Progenitor cell of endocrine pancreas (in vitro differentiated cells): ENCODE measurements at places on chromosomes 5 and 9.

DNA sequence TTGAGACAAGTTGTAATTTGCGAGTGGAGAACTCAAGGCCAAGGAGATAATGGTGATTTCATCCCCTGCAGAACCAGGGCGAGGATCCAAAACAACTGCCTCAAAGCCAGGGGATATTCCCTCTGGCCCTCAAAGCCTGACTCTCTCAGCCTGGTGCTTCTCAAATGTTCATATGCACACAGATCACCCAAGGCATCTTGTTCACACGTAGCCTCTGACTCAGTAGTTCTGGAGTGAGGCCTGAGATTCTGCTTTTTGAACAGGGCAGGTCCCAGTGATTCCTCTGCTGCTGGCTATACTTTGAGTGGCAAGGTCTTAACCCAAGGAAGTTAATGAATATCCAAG lies 30.2 kb upstream of the WWC1 start:
- DNase-seq, result no peak

GRCh38 chr5:176857216-176857893 lies 41.8 kb downstream of the HK3 start:
- DNase-seq, result no peak

DNA sequence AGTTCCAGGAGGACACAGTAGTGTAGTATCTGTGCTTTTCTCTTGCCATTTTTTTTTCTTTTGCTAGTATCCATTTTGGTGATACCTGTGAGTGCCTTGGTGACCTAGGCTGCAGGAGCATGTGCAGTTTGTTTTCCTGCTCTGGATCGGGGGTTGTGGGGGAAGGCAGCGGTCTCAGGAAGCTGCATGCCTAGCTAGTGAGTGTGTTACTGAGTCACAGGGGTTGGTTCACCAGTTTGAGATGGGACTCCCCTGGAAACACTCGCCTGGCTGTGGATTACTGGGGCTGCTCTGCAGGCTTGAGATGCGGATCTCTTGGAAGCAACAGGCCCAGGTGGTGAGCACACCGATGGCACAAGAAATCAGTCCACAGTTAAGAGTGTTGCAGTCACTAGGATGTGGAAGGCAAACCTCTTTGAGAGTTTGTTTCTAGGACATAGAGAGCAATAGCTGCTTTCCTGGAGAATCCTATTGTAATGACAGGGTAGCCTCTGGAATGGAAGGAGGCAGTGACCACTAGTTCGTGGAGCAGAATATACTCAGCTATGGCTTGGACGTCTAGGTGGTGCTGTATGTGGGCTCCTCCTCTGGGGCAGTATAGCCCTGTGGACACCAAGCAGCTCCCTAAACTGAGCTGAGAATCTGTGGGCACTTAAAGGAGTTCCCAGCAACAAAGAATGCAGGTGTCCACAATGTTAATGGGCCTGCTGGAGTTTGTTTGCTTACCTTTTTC lies 20.0 kb upstream of the SPATA31E1 start:
- no peak for DNase-seq

DNA sequence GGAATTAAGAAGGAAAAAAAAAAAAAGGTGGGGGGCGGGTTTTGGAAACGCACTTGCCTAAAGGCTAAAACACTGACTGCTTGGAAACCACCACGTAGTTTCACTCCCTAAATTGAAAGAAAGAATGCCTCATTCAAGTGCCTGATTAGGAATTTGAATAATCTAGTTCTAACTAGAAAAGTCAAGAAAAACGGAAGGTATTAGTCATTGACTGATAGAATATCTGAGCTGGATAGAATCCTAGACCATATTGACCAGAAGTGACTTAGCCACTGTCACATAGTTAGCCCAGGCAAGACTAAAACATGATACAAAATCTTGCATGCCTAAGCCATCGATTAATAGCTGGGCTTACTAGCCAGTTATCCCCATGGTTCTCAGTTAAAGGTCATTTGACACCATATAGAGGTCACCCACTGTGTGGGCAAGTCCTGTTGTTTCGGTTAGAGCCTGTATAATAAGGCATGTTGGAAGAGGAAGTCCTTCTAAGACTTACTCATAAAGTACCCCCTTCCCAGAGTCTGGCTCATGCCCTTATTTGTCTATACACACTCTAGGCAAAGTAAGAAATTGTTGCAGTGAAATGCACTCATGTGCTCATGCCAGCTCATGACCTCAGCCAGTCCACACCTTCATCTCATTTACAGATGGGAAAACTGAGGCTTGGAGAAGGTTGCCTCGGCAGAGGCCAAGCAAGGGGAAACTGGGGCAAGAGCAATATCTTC lies 40.2 kb downstream of the SH3RF2 start:
- no peak for DNase-seq

DNA sequence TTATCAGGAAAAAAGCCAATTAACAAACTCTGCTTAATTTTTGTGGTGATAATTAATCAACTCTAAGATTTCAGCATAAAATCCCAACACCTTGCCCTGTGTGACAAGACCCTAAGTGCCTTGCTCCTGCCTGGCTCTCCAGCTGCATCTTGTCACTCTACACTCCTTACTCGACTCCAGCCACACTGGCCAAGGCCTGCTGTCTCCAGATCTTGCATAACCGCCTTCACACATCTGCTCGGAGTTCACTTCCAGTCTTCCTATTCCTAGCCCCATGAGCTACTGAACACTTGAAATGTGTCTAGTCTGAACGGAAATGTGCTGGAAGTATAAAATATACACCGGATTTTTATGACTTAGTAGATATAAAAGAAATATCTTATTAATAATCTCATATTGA lies 259.6 kb downstream of the EPB41L4A start:
- no peak for DNase-seq

DNA sequence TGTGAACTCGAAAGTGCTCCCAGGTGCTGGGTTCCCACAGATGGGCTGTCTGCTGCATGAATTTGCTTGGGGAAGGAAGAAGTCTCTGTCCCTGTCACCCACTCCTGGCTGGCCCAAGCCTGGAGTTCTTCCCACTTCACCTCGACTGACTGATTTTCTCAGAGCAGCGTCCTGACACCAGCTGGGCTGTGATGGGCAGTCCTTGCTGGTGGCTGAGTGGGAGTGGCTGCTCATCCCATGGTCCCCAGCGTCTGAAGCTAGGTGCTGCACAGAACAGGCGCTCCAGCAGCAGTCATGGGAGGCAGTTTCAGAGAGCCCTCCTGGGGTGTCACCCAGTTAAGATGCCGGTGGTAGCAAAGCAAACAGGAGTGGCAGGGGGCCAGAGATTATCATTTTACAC lies 10.1 kb upstream of the NEURL1B start:
- DNase-seq, result no peak

GRCh38 chr5:173518856-173519255 lies 97.6 kb downstream of the BOD1 start:
- no peak for DNase-seq

DNA sequence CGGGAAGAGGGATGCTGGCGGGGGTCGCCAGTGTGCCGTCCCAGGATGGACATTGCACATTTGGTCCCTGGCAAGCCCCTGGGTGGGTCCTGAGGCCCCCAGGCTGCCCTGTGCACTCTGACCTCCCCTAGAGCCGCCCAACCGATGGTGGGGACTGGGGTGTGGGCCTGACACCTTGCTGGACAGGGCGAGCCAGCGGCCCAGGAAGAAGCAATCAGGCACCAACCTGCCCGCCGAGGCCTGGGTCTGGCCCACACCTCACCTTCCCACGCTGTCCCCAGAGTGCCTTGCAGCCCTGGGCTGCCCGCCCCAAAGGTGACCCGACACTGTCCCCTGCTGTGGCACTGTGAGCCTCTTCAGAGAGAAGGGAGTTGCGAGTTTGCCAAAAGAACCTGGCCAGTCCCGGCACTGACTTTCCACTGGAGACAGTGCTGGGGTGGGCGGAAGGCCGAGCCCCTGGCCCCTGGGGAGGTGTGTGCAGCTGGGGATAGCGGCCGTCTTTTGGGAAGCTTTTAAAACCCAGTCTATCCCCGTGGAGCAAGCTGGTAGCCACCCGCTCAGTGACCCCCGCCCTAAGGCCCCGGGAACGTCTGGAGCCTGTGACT lies 12.0 kb upstream of the NRARP start:
- DNase-seq, result peak; percentile 17

GRCh38 chr5:176994460-176995121 lies 12.0 kb downstream of the UIMC1 start:
- no peak for DNase-seq

DNA sequence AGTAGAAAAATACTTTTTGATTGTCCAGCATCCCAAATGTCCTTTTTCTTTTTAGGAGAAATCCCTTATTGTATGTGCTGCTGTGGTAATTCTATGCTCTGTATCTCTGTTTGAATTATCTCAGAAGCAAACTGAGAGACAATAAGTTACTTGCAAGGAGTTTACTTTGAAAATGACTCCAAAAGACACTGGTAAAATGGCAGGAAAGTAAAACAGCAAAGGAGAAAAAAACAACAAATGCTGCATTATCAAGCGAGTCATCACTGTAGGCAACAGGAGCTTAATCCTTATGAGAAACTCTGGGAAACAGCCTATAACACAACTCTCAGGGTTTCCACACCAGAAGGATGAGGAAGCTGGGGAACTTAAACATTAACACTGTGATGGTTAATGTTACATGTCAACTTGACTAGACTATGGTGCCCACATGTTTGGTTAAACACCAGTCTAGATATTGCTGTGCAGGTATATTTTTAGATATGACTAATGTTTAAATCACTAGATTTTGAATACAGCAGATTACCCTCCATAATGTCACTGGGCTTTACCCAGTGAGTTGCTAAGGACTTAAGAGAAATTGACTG lies 92.6 kb upstream of the GAS1 start:
- no peak for DNase-seq

GRCh38 chr9:109816490-109816889 lies 36.5 kb downstream of the PALM2AKAP2 start:
- no peak for DNase-seq

- DNase-seq, result no peak
These were observed 586.6 kb downstream of the DNAH5 start for GRCh38 chr5:13357929-13358328.

- DNase-seq, result no peak
These were observed 15.9 kb upstream of the CDC20B start for GRCh38 chr5:55188656-55189540.

GRCh38 chr9:16309469-16310271 lies 560.8 kb downstream of the BNC2 start:
- DNase-seq, result no peak

DNA sequence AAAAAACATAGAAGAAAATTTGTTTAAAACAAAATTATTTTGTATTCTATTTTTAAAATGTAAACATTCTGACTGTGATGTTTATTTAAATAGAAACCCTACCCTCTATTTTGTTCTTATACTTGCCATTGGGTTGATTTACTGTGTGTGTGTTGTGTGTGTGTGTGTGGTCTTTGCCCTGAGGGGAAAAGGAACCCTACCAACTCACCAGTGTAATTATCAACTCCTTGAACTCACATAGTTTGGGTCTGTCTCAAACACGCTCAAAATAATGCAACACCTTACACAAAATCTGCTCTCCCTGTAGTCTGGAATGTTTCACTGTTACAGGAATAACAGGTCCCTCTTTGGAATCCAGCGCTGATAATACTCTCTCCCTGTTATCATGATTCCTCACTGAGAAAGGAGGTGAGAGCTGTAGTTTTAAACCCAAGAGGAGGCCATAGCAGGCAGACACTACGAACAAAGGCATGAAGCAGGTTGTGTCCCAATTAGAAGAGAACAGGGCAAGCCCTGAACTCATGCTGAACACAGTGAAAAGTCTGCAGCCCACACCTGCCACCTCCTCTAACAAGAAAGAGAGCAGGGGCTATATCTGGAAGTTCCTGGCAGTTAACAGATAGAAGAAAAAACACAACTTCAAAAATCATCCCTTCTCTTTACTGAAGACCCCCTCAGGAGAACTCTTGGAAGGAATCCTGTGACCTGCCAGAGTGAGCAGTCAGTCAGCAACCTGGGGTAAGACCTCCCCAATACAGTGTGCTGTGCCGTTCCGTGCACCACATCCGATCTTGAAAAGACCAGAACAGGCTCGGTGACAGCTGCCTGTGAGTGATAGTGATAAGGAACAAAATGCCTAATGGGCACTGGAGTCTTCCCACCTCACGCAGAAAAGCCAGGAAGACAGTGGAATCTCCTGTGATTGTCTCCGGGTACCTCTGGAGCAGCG lies 608.1 kb upstream of the ADAMTS16 start:
- DNase-seq, result no peak

GRCh38 chr5:3512361-3513095 lies 83.1 kb upstream of the IRX1 start:
- DNase-seq, result no peak

DNA sequence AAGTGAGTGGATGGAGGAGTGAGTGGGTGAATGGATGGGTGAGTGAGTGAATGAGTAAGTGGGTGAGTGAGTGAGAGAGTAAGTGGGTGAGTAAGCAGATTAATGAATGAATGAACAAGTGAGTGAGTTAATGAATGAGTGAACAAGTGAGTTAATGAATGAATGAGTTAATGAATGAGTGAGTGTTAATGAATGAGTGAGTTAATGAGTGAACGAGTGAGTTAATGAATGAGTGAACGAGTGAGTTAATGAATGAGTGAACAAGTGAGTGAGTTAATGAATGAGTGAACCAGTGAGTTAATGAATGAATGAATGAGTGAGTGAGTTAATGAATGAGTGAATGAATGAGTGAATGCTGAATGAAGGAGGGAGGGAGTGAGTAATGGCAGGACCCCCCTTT lies 26.4 kb downstream of the NKD2 start:
- DNase-seq, result no peak

GRCh38 chr9:21770871-21771560 lies 31.4 kb upstream of the MTAP start:
- no peak for DNase-seq

GRCh38 chr5:93924628-93925027 lies 183.2 kb upstream of the POU5F2 start:
- no peak for DNase-seq

GRCh38 chr5:132114150-132115121 lies 40.8 kb downstream of the CSF2 start:
- no peak for DNase-seq

DNA sequence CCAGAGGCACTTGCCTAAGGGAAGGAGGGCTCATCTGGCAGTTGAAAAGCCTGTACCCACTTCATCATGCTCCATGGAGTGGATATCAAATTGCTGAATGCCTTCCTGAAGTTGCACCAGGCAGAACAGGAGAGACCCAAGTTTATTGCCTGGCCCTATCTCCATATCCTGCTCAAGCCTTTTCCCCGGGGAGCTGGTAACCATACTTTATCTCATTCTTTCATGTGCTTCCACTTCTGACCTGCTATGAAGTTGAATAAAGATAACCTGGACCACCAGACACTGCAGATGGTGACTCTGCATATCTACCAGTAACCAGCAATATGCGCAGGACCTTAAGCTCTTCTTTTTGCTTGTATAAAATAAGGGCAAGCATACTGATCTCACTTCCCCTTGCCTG lies 1397.5 kb upstream of the CDH6 start:
- DNase-seq, result no peak

DNA sequence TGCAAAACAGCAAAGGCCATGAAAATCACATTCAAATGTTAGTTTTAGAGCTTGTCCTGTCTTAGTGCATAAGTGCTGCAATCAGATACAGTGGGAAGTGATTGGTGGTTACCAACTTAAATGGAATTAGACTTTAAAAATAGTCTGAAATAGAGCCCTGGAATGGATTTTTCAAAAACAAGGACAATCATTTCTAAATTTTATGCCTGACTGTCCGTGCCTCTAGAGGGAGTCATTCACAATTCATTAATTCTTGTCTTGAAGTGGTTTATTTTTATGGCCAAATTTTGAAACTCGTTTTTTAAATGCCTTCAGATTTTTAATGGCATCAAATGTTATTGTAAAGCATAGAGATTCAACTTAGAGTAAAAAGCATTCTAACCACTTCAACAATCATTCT lies 561.8 kb upstream of the DAB2 start:
- DNase-seq, result no peak

- no peak for DNase-seq
These were observed 860 bp upstream of the MARCHF6 start for GRCh38 chr5:10352430-10353240.
